ENCODE measurements at places on chromosomes 4 and X.

DNA sequence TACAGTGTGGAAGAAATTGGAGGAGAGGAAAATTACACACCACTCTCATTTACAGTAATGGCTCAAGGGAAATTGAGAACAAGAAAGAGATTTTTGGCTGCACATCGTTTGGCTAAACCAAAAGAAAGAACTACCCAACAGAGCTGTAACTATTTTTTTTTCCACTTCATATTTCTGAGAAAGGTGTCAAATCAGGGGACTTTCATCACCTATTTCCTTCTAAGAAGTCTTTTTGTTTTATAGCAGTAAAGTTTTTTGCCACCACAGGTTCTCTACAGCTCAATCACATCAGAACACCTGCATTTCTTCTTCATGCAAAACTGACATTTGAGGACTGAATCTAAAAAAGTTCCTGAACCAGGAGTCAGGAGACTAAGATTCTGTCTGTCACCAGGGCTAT lies 57.5 kb upstream of the TNIP3 start:
- no peak for DNase-seq

- DNase-seq, result no peak
These were observed 77.1 kb downstream of the HMX1 start for GRCh38 chr4:8794491-8794890.

DNA sequence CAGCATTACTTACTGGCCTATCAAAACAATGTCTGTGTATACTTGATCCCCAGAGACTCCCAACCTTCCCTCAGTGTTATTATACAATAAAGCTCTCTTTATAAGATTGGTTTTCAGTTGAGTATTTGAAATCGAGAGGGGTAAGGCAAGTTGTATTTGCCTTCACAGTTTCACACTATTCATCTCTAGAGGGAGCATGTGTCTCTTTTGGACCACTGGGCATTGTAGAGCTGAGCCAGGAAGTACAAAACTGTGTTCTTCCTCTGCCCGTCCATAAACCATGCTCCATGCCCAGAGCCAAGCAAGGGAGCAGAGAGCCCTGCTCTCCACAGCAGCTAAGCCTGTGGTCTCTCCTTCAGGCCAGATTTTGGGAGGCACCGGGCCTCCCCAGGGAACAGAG lies 61.5 kb upstream of the HHIP start:
- no peak for DNase-seq

DNA sequence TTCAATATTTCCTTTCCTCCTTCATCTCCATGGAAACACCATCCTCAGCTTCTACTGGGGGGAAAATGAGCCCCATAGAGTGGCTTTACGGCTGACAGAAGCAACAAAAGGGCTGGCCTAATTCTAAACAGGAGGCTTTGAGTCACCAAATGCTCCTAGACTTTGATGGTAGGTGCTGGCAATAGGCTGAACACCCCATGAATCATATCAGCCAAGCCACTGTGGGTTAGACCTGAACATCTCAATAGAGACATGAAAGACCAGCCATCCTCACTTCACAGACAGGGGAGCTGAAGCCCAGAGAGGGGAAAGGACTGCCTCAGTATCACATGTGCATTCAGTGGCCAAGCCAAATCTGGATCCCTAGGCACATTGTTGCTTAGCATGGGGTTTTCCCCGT lies 107.6 kb downstream of the AMER1 start:
- DNase-seq, result no peak

DNA sequence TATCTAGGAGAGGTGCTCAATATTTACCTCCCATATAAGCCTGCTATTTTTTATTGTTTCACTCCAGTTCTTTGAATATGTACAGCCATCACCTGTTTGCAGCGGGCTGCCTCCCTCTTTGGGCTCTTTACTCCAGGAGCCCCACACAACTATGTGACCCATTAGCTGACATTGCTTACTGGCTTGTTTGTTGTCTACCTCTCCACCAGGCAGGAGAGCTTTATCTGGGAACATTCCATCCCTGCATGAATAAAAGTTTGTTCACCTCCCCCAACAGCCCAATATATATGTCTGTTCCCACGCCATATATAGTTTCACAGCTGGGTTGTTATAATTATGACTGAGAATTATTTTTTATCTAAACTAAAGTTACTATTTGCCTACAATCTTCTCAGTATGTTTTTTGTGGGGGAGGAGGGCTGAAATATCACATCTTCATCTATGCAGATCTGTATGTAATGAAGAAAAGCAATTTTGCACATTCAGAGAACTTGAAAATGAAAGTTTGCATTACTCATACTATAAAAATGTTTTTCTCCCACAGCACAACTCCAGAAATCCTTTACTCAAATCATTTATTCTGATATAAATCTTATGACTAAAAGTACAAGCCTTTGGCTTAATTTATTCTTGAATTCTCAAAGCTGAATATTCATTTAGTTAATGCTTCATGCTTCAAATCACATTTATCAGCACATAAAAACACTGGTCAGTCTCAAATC lies 61.2 kb upstream of the DAPP1 start:
- DNase-seq, result no peak

GRCh38 chr4:54780149-54780495 lies 122.4 kb downstream of the KIT start:
- no peak for DNase-seq

- DNase-seq, result no peak
These were observed 1027.0 kb upstream of the ADGRL3 start for GRCh38 chr4:60173103-60173502.

DNA sequence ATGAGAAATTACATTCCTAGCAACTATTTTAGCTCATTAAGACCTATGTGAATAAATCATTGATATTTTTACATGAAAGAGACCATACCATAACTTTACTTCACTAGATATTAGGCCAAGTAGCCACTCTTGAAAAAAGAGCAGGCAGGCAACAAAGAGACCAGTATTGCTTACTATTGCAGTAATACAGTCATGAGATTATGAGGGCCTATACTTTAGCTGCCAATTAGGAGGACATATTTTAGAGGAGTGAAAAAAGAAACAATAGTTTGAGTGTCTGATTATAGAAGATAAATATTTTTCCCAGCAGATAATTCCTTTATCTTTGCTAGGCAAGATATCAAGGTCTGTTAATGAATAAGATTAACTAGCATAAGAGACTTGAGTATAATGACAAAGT lies 739.0 kb downstream of the GRID2 start:
- DNase-seq, result no peak

GRCh38 chr4:82839624-82840023 lies 41.0 kb upstream of the SCD5 start:
- DNase-seq, result no peak

DNA sequence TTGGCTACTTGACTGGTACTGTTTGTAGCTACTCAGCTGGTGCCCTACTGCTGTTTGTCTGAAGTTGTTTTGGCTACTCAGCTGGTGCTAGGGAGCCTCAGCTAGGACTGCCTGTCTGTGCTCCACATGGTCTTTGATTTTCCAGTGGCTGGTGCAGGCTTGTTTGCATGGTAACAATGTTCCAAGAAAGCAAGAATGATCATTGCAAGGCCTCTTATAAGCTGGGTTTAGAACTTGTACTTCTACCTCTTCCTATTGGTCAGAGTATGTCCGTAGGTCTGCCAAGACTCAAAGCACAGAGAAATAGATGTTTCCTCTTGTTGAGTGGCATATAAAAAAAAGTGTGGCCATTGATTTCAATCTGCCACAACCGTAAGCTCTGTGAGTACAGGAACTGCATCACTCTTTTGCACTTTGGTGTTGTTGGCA lies 17.6 kb downstream of the NFKB1 start:
- DNase-seq, result no peak

DNA sequence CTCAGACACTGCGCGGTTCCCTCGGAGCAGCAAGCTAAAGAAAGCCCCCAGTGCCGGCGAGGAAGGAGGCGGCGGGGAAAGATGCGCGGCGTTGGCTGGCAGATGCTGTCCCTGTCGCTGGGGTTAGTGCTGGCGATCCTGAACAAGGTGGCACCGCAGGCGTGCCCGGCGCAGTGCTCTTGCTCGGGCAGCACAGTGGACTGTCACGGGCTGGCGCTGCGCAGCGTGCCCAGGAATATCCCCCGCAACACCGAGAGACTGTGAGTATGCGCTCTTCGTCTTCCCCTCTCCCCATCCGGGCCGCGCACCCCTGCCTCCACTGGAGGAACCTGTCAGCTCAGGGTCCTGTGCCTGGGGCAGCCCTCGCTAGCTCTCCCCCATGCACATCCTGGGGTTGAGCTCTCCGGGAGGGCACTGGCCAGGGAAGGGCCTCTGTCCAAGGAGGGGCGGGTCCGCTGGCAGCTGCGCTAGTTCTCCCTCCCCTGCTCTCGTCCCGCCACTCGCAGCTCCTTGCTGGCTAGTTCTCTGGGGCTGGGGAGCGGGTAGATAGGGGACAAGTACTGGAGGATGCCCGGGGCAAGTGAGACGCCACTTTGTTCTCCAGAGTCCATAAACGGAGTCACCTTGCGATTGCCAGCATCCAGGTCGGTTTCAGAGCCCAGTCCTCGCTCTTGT lies 2.2 kb downstream of the SLIT2 start:
- DNase-seq, result no peak

DNA sequence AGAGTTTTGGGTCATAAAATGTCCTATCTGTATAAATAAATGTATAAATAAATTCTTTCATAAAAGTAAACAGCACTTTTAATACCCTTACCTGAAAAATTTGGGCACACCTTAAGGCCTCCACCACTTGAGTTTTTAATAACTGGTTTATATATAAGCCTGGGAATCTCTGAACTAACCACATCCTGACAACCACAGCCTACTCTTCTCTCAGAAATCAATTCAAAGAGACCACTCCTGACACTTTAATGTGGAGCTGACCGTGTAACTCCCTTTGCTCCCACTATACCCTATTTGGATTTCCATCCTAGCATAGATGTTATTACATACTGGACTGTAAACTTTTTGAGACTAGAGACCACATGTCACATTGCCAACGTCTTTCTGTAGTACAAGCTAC lies 3.5 kb downstream of the FBXL5 start:
- DNase-seq, result no peak

DNA sequence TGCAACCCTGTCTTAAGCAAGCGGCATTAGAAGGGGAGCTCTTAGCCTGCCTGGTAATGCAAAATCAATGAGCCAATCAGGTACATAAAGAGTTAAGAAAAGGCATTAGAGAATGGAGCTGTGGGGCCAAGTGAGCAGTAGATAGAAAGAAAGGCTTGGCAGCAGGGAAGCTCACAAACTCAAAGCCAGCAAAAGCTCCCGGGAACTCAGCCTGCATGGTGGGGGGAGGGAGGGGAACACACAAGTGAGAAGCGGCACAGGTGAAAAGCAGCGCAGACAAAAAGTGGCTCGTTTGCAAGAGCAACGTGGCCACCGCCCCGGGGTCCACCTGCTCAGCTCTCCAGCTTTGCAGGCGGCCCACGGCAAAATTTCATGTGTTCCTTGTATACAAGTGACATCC lies 818.5 kb downstream of the FAM133A start:
- no peak for DNase-seq

DNA sequence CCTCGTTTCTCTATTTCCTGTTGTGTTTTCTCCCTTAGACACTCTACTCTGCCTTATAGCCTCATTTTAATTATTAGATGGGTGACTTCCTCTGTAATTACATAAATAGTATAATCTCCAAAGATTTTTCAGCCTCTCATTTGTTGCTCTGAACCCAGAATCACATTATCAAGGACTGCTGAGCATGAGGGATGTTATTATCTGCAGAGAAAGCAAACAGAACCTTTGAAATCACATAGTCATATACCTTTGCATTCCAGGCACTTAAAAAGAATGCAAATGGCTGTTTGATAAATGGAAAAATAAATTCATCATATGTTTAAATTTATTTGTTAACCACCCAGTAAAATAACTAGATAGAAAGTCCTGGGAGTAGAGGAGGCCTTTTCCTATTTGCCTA lies 305.1 kb upstream of the PPP1R2C start:
- no peak for DNase-seq

GRCh38 chrX:154437971-154438893 lies 1.3 kb downstream of the GDI1 start:
- no peak for DNase-seq

Data from kidney epithelial cell (primary cell).